ENCODE measurements at places on chromosomes 11 and 22.

DNA sequence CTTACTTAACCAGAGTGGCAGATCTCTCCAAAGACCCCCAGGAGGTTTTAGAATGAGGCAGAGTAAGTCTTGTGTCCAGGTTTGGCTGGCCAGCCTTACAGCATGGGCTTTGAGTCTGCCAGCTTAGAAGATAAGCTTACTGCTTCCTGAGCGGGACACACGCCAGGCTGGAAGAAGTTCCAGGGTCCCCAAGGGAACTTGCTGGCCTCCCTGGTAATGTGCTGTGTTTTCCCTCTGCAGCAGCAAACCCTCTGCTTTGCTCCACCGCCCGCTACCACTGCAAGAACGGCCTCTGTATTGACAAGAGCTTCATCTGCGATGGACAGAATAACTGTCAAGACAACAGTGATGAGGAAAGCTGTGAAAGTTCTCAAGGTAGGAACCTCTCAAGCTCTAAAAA lies 154.2 kb downstream of the LDLRAD3 start:
- DNase-seq, result no peak

DNA sequence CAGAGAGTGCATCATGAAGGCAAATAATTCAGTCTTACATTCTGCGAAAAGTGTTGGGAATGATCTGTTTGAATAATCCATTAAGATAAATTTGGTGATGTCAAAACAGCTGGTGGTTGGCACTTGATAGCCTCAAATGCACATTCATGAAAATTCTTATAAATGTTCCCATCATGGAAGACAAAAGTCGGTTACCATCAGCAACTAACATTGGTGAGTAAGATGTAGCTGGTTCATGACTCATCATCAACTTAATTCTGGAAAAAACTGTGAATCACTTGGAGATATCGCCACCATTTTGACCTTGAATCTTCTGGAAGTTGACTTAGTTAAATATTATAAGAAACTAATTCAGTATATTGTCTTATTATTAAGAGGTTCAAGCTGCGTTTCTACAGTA lies 11.2 kb downstream of the CRYBB1 start:
- no peak for DNase-seq

- no peak for DNase-seq
Measured at GRCh38 chr11:27041141-27041899, 705 bp downstream of the BBOX1 start.

DNA sequence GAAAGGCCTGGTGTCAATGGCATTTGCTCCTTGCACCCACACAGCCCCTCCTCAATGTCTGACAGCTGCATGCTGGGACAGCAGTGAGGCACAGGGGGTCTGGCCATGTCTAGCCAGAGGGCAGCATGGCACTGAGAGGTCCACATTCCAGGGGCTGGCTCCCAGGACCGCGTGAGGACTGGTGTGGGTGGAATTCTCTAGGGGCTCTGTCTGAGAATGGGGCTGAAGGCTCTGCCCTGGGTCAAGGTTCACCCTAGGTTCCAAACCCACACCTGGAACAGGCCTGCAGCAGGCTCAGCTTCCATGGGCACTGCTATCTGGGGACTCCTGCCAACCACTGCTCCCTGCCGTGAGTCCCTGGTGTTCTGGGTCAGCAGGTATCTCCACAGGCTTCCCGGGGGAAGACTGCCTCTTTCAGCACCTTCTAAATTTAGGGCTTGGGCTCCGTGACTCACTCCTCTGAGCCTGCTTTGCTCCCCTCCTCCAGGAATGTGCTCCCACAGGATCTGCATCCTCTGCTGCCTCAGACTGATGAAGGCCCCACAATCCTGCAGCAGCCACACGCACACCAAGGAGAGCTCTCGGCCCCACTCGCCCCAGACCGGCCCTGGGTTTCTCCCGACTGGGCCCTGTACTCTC lies 4.2 kb downstream of the STARD10 start:
- no peak for DNase-seq

DNA sequence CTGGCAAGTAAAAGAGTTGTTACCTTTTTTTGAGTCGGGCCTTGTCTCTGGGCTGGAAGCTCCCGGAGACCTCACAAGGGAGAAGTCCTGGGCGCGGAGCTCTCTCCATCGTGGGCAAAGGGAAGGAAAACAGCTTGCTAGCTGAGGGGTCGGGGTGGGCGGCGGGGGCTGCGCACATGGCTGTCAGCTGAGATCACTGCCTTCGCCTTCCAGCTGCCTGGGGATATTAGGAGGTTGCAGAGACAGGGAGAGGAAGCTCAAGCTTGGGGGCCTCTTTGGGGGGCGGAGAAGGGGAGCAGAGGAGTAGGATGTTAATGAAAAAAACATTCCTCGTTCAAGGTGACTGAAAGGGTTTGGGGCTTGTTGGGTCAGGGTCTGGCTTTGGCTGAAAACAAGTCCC lies 49.2 kb upstream of the ALX4 start:
- DNase-seq, result no peak

DNA sequence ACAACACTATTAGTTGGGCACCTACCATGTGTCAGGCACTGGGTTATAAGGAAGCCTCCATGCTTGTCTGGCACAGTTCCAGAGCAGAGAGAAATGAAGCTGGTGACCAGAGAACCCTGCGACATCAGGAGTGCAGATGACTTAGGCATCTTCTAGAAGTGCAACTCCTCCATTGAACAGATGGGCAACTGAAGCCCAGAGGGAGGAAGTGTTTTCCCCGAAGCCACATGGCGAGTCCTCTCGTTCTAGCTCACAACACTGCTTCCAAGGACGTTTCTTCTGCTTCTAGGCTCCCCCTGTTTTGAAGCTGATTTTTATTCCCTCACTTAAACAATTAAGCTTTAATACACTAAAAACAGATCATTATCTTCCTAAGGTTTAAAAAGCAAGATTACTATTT lies 109.8 kb upstream of the SYT13 start:
- DNase-seq, result no peak

- no peak for DNase-seq
Measured at GRCh38 chr22:50032109-50032871, 19.7 kb upstream of the IL17REL start.

DNA sequence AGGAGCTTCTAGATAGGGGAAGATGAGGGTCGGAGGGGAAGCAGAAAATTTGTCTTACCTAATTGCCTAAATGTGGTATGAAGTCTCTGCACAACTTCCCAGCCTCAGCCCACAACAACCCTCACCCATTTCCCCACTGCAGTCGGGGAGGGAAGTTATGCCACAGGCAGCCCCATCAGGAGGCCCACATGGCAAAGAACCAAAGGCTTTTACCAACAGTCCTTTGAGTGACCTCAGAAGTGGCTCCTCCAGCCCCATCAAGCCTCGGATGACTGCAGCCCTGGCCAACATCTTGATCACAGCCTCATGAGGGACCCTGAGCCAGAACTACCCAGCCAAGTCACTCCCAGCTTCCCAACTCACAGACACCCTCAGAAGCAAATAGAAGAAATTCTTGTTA lies 54.8 kb downstream of the CHST1 start:
- no peak for DNase-seq

- DNase-seq, result peak; percentile 66
Measured at GRCh38 chr22:45441138-45441537, 27.6 kb downstream of the RIBC2 start.

- DNase-seq, result no peak
Measured at GRCh38 chr22:18044548-18045271, 20.3 kb upstream of the MICAL3 start.

- DNase-seq, result no peak
Measured at GRCh38 chr22:32737811-32738497, 63.6 kb upstream of the TIMP3 start.

DNA sequence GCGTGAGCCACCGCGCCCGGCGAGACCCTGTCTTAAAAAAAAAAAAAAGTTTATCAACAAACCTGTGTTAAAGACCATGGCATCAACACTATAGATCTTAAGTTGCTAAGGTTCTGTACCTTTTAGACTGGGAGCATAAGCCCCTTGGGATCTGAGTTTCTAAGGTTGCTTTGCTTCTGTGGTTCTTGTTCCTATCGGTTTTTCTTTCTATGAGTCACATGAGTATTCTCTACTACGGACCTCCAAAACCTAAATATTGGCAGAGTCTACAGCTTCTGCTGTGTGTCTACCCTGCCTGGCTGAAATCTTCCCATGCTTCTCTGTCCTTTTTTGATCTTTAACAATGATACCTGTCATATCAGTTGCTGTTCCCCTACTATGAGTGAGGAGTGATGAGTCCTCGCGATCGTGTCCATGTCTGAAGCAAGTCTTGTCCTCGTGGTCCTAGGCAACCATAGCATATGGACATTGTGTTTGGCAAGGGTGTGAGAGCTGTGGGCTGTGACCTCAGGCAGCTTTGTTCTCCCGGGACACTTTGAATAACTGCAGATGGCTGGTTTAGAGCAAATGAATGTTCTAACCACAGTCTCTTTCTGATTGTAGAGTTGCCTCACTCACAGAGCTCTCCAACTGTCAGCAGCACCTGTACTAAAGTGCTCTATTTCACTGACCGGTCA lies 9.0 kb upstream of the DLAT start:
- DNase-seq, result no peak

GRCh38 chr11:126702987-126703386 lies 297.6 kb downstream of the KIRREL3 start:
- DNase-seq, result no peak

DNA sequence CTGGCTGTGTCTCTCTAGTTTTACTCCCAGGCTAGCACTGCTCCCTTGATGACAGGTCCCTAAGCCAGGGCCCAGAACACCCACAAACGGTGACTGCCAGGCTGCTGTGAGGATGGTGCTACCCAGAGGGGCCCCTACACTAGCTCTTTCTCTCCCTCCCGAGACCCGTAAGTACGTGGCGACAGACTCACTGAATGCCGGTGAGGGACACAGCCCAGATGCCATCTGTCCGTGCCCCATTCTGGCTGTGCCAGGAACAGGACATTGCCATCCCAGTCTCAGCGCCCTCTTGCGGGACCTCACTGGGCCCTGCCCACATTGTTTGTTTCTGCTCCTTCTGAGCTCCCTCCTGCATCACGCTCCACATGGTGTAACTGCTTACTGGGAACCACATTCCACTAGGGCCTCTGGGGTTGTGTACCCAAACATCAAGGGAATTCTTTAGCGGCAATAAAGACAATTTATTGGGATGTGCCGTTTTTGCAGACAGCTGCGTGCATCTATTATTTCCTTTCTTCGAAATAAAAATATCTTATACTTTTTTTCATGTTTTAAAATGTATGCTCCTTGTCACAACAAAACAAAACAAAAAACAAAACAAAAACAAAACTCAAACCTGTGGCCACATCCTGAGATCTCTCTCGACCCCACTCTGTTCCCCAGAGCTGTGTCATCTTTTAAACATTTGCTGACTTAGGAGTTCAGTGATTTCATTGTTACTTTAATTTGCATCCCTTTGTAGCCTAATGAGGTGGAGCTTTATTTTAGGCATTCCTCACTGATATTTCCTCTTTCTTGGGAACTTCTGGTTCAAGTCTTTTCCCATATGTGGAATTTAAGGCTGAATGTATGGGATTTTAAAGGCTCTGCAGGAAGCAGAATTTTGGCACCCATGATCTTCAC lies 4.4 kb upstream of the TPCN2 start:
- peak; percentile 68 for DNase-seq

GRCh38 chr22:35556666-35557065 lies 16.0 kb downstream of the RASD2 start:
- DNase-seq, result no peak

- no peak for DNase-seq
Measured at GRCh38 chr22:37930952-37931440, 22.4 kb downstream of the C22orf23 start.

GRCh38 chr22:40407831-40408717 lies 37.7 kb downstream of the SGSM3 start:
- no peak for DNase-seq

DNA sequence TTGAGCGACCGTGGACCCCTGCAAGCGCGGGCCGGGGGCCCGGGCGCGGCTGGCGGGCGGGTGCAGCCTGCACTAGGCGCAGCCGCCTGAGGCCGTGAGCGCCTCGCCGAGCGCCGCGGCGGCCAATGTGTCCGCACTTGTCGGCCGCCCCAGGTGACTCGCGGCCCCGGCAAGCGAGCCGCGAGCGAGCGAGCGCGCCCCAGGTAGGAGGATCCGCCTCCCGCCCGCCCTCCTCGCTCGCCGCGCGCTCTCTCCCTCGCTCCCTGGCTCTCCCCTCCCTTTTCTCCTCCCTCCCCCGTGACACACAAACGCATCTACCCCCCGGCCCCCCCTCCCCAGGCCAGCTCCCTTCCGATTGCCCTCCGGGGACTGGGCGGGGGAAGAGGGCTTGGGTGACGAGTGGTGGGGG lies at the start of gene WNT7B:
TSS of gene WNT7B (minus strand) at position 160 of the 409 bp plus-strand sequence. CDS start 408 bp downstream, outside the sequence.
- peak; percentile 74 for DNase-seq

- peak; percentile 29 for DNase-seq
Measured at GRCh38 chr11:8225589-8226036, 38.1 kb downstream of the LMO1 start.

- DNase-seq, result no peak
Measured at GRCh38 chr22:40289991-40290459, 56.3 kb upstream of the ADSL start.

- no peak for DNase-seq
Measured at GRCh38 chr11:32794439-32794838, at the start of gene CCDC73. Gene CCDC73 (minus strand): TSS chr11:32794662. CDS start chr11:32760243, 34,419 bp downstream.

DNA sequence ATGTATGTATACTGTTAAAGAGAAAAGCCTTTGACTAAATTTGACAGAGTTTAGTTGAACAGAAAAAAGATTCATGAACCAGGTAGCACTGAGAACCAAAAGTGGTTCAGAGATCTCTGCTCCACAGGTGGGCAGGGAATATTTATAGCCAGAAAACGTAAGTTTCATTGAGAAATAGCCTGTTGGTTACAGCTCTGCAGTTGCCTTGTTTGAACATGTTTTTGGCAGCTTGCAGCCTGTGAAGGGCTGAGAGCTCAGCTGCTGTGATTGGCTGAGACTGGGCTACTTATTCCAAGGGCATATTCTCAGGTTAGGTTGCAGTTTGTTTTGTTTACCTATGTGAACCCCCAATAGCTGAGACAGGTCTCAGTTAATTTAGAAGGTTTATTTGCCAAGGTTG lies 13.5 kb upstream of the ZNF74 start:
- no peak for DNase-seq

GRCh38 chr11:46485856-46486443 lies 94.4 kb upstream of the CHRM4 start:
- DNase-seq, result no peak

DNA sequence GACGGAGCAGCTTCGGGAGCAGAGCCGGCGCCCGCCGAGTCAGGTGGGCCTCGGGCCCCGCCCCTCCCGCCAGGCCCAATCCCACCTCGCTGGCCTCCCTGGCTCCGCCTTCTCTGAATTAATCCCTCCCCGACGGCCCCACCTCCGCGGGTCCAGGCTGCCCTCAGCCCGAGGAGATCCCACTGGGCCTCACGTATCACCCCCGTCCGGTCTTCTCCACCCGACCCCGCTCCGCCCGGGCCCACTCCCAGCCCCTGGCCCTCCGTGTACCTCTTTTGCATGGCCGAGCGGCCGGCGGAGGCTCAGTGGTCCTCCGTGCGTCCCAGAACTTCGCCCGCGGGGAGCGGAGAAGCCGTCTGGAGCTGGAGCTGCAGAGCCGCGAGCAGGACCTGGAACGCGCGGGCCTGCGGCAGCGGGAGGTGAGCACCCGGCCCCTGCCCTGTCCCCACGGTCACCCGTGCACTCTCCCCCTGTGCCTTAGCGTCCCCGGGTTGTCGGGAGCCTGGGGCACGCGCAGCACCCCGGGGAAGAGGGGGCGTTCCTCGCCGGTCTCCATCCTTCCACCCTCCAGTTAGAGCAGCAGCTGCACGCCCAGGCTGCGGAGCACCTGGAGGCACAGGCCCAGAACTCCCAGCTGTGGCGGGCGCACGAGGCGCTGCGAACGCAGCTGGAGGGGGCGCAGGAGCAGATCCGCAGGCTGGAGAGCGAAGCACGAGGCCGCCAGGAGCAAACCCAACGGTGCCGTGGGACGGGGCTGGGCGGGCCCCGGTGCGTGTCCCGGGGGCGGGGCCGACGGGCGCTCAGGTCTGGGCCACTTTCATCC lies 2.2 kb upstream of the CD151 start:
- DNase-seq, result no peak

All from LoVo (cell line).